Heart left ventricle (tissue), 16 donors: ENCODE measurements at places on chromosomes 7 and 10.

DNA sequence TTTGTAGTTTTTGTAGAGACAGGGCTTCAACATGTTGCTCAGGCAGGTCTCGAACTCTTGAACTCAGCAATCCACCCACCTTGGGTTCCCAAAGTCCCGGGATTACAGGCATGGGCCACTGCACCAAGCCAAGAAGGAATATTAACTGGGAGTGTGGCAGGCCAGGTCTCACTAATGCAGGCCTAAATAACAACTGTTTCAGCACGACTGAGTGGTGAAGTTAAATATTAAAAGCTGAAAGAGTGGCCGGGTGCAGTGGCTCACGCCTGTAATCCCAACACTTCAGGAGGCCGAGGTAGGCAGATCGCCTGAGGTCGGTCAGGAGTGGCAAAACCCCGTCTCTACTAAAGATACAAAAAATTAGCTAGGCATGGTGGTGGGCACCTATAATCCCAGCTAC is 21.1 kb downstream of the CHUK start:
- no peak overlapping the region for H3K4me3 ChIP-seq
- no peak for DNase-seq
- H3K27me3 ChIP-seq = no peaks in the 10 kb centered on the region
- no peak overlapping the region for H3K27ac ChIP-seq
- no peaks in the 10 kb centered on the region for H3K4me1 ChIP-seq
- H3K36me3 ChIP-seq = peaks cover 58% of the 10 kb centered on the region

GRCh38 chr10:85319826-85320225 is 991.4 kb downstream of the CCSER2 start:
- no peaks in the 10 kb centered on the region for H3K36me3 ChIP-seq
- H3K4me3 ChIP-seq = no peak overlapping the region
- H3K4me1 ChIP-seq = no peaks in the 10 kb centered on the region
- H3K27me3 ChIP-seq = no peaks in the 10 kb centered on the region
- DNase-seq = peak; percentile 76

DNA sequence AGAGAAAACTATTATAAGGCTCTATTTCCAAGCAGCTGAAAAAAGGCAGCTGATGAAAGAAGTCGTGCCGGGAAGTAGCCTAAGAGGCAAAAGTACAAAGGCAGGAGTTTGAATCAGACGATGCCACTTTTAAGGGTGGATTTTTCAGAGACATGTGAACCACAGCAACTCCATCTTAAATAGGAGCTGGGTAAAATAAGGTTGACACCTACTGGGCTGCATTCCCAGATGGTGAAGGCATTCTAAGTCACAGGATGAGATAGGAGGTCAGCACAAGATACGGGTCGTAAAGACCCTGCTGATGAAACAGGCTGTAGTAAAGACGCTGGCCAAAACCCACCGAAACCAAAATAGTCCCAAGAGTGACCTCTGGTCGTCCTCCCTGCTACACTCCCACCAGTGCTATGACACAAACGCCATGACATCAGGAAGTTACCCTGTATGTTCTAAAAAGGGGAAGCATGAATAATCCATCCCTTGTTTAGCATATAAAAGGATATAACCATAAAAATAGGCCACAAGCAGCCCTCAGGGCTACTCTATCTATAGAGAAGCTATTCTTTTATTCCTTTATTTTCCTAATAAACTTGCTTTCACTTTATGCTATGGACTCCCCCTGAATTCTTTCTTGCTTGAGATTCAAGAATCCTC is 45.5 kb upstream of the PRSS1 start:
- H3K27ac ChIP-seq = no peak overlapping the region
- H3K4me3 ChIP-seq = no peak overlapping the region
- DNase-seq = no peak
- H3K4me1 ChIP-seq = no peaks in the 10 kb centered on the region
- H3K36me3 ChIP-seq = no peaks in the 10 kb centered on the region
- no peaks in the 10 kb centered on the region for H3K27me3 ChIP-seq

DNA sequence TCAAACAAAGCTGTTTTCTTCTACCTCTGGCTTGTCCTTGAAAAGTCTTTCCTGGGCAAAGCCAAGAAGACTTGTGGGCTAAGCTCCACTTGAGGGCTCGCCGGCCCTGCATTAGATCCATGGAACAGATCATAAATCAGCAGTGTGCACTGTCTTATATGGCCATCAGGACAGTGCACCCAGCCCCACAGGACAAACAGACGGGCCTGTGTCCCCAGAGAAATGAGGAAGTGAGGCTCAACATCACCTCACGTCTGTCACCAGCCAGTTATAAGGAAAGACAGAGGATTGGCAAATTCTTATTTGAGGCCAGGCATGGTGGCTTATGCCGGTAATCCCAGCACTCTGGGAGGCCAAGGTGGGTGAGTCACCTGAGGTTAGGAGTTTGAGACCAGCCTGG is 12.3 kb upstream of the IFT22 start:
- H3K27me3 ChIP-seq = no peaks in the 10 kb centered on the region
- no peaks in the 10 kb centered on the region for H3K4me1 ChIP-seq
- no peak overlapping the region for H3K27ac ChIP-seq
- H3K36me3 ChIP-seq = no peaks in the 10 kb centered on the region
- no peak overlapping the region for H3K4me3 ChIP-seq
- DNase-seq = no peak
